Hematopoietic multipotent progenitor cell (in vitro differentiated cells): ENCODE measurements at places on chromosomes 12 and 14. TPM values are rescaled to one million over a fixed set of nuclear protein-coding genes. Genes with fewer than 3 reads are reported as not detected.

CLEC1B gene
- 0.27 TPM for total RNA-seq

PIP4P1 gene
- 36.1 TPM for total RNA-seq

SMARCD1 gene
- total RNA-seq = 80.5 TPM

ABHD12B gene
- 0.27 TPM for total RNA-seq

PRB2 gene
- not detected for total RNA-seq

HOXC5 gene
- total RNA-seq = not detected

PCED1B gene
- total RNA-seq = 0.54 TPM

KRT77 gene
- total RNA-seq = not detected

AKAP5 gene
- 0.27 TPM for total RNA-seq

YY1 gene
- total RNA-seq = 58.2 TPM

GPR135 gene
- total RNA-seq = 3.0 TPM

CERS5 gene
- total RNA-seq = 28.3 TPM

ZNF385A gene
- total RNA-seq = 4.6 TPM

PTGER2 gene
- total RNA-seq = 43.6 TPM

ASCL1 gene
- total RNA-seq = not detected

GSG1 gene
- total RNA-seq = under 0.01 TPM

NPAS3 gene
- total RNA-seq = 0.27 TPM

KRT3 gene
- not detected for total RNA-seq

TCL1A gene
- total RNA-seq = 8.3 TPM

GALNT6 gene
- total RNA-seq = 34.2 TPM

VTI1B gene
- total RNA-seq = 21.3 TPM

KRT8 gene
- total RNA-seq = 7.3 TPM

WDHD1 gene
- 5.9 TPM for total RNA-seq

NYNRIN gene
- 20.2 TPM for total RNA-seq

FSCB gene
- total RNA-seq = not detected

ZNF641 gene
- 10.8 TPM for total RNA-seq

PDE6H gene
- total RNA-seq = under 0.01 TPM

GALNT16 gene
- under 0.01 TPM for total RNA-seq

CARMIL3 gene
- total RNA-seq = 1.3 TPM

GPR162 gene
- 29.6 TPM for total RNA-seq

MAP4K5 gene
- total RNA-seq = 64.4 TPM

MYO1H gene
- total RNA-seq = not detected

ESPL1 gene
- total RNA-seq = 1.3 TPM

NOXRED1 gene
- 0.27 TPM for total RNA-seq

TSPAN9 gene
- 0.54 TPM for total RNA-seq

GLIPR1L1 gene
- not detected for total RNA-seq

MTERF2 gene
- total RNA-seq = 2.2 TPM

ZBTB25 gene
- 8.3 TPM for total RNA-seq

ATL1 gene
- total RNA-seq = 11.0 TPM

PTPRO gene
- total RNA-seq = 0.27 TPM

LRIG3 gene
- total RNA-seq = under 0.01 TPM

BBOF1 gene
- total RNA-seq = 1.6 TPM

SSTR1 gene
- under 0.01 TPM for total RNA-seq

PARP2 gene
- 8.3 TPM for total RNA-seq

DEGS2 gene
- total RNA-seq = 12.4 TPM

DTX1 gene
- total RNA-seq = 1.1 TPM

C14orf39 gene
- total RNA-seq = not detected

SLC25A21 gene
- total RNA-seq = 0.54 TPM

CALM1 gene
- total RNA-seq = 107 TPM

NKX2-1 gene
- not detected for total RNA-seq

SARNP gene
- total RNA-seq = 23.2 TPM

A2ML1 gene
- under 0.01 TPM for total RNA-seq

NRXN3 gene
- total RNA-seq = 0.27 TPM

KRT86 gene
- under 0.01 TPM for total RNA-seq

SCNN1A gene
- 0.81 TPM for total RNA-seq

MUCL1 gene
- total RNA-seq = not detected

CIROP gene
- not detected for total RNA-seq
